ENCODE measurements at places on chromosomes 7 and 10. TPM values are rescaled to one million over a fixed set of nuclear protein-coding genes. Genes with fewer than 3 reads are reported as not detected.

ELOVL3 gene
- total RNA-seq = 0.21 TPM

EGFR gene
- total RNA-seq = 139 TPM

AVPI1 gene
- total RNA-seq = 85.8 TPM

TSPAN15 gene
- 102 TPM for total RNA-seq

SORCS3 gene
- not detected for total RNA-seq

SKIDA1 gene
- 1.6 TPM for total RNA-seq

TMEM225B gene
- total RNA-seq = 1.0 TPM

HABP2 gene
- total RNA-seq = 0.07 TPM

KLLN gene
- total RNA-seq = 0.50 TPM

AOAH gene
- total RNA-seq = not detected

RBP3 gene
- not detected for total RNA-seq

SPOCK2 gene
- total RNA-seq = 0.42 TPM

SAP25 gene
- 0.73 TPM for total RNA-seq

LRRC17 gene
- total RNA-seq = not detected

LSM8 gene
- total RNA-seq = 41.4 TPM

HMX2 gene
- total RNA-seq = 0.10 TPM

GRM3 gene
- total RNA-seq = not detected

OR13A1 gene
- total RNA-seq = not detected

SUN1 gene
- total RNA-seq = 69.3 TPM

FAM221A gene
- 0.28 TPM for total RNA-seq

TMEM273 gene
- total RNA-seq = not detected

ENO4 gene
- total RNA-seq = 0.19 TPM

C10orf62 gene
- 0.12 TPM for total RNA-seq

ADCY1 gene
- 2.2 TPM for total RNA-seq

HOXA11 gene
- 0.67 TPM for total RNA-seq

SYNPO2L gene
- total RNA-seq = not detected

OR2F2 gene
- not detected for total RNA-seq

GAD2 gene
- not detected for total RNA-seq

CPA4 gene
- 6.1 TPM for total RNA-seq

LIPF gene
- total RNA-seq = not detected

PIP gene
- not detected for total RNA-seq

NAMPT gene
- 116 TPM for total RNA-seq

PAPOLB gene
- total RNA-seq = not detected

SLC29A4 gene
- 10.0 TPM for total RNA-seq

MYO3A gene
- total RNA-seq = not detected

OR6V1 gene
- not detected for total RNA-seq

GRID2IP gene
- 0.01 TPM for total RNA-seq

EVX1 gene
- total RNA-seq = 0.07 TPM

C1QL3 gene
- not detected for total RNA-seq

SAMD9 gene
- total RNA-seq = 5.6 TPM

ARHGEF35 gene
- total RNA-seq = 0.28 TPM

GIMAP1 gene
- not detected for total RNA-seq

COL13A1 gene
- 0.43 TPM for total RNA-seq

CDC14C gene
- total RNA-seq = not detected

SLC13A1 gene
- not detected for total RNA-seq

ECD gene
- 26.9 TPM for total RNA-seq

OPN4 gene
- not detected for total RNA-seq

NAT16 gene
- 0.17 TPM for total RNA-seq

FAM25A gene
- total RNA-seq = 1.1 TPM

PRKG1 gene
- not detected for total RNA-seq

DHTKD1 gene
- total RNA-seq = 8.6 TPM
